Pancreas (tissue), 10 donors: ENCODE measurements at places on chromosomes 5 and 9.

GRCh38 chr5:74412066-74412465, 228.5 kb downstream of the ENC1 start:
- no peak overlapping the region for H3K27ac ChIP-seq
- no peak overlapping the region for H3K4me3 ChIP-seq
- H3K4me1 ChIP-seq, result peaks cover 16% of the 10 kb centered on the region
- no peaks in the 10 kb centered on the region for H3K36me3 ChIP-seq

GRCh38 chr5:149060325-149060724, 2.5 kb downstream of the SH3TC2 start:
- DNase-seq, result no peak
- H3K4me1 ChIP-seq, result no peaks in the 10 kb centered on the region
- no peak overlapping the region for H3K4me3 ChIP-seq
- H3K27me3 ChIP-seq, result no peaks in the 10 kb centered on the region

DNA sequence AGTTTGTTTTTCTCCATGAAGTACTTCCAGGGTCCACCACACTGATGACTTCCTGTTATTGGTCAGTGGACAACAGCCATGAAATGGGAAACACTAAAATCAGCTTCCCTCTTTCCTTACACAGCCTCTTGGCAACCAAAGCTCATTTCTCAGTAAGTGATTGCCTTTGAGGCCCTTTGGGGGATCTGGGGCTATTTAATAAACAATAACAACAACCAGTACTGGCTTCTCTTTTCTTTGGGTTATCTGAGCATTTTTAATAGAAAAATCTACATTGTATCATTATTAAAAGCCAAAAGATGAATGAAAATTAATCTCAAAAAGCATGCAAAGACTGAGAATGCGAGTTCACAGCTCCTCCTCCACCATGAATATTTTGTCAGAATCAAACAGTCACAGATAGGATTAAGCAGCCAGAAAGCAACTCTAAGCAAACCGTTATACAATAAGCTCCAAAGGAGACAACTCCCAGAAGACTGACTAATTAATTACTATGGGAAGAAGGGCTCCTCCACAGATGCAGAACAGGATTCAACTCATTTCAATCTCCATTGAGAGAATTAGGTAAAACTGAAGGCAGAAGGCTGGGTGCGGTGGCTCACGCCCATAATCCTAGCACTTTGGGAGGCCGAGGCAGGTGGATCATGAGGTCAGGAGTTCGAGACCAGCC, 68.3 kb downstream of the SERINC5 start:
- peak overlapping the region; percentile 1 for H3K27ac ChIP-seq
- no peaks in the 10 kb centered on the region for H3K27me3 ChIP-seq
- H3K4me1 ChIP-seq, result peaks cover 48% of the 10 kb centered on the region
- no peak for DNase-seq
- no peak overlapping the region for H3K4me3 ChIP-seq

- H3K4me1 ChIP-seq, result no peaks in the 10 kb centered on the region
- H3K36me3 ChIP-seq, result no peaks in the 10 kb centered on the region
- DNase-seq, result no peak
- no peak overlapping the region for H3K4me3 ChIP-seq
These were observed 30.7 kb downstream of the ENHO start for GRCh38 chr9:34492051-34492450.

GRCh38 chr9:126153382-126153781, 173.2 kb upstream of the MVB12B start:
- H3K36me3 ChIP-seq, result no peaks in the 10 kb centered on the region
- DNase-seq, result no peak
- no peak overlapping the region for H3K27ac ChIP-seq
- no peak overlapping the region for H3K4me3 ChIP-seq

- DNase-seq, result no peak
- H3K4me1 ChIP-seq, result no peaks in the 10 kb centered on the region
- no peak overlapping the region for H3K27ac ChIP-seq
- no peak overlapping the region for H3K4me3 ChIP-seq
- no peaks in the 10 kb centered on the region for H3K36me3 ChIP-seq
These were observed 32.0 kb downstream of the SEMA5A start for GRCh38 chr5:9513827-9514226.

DNA sequence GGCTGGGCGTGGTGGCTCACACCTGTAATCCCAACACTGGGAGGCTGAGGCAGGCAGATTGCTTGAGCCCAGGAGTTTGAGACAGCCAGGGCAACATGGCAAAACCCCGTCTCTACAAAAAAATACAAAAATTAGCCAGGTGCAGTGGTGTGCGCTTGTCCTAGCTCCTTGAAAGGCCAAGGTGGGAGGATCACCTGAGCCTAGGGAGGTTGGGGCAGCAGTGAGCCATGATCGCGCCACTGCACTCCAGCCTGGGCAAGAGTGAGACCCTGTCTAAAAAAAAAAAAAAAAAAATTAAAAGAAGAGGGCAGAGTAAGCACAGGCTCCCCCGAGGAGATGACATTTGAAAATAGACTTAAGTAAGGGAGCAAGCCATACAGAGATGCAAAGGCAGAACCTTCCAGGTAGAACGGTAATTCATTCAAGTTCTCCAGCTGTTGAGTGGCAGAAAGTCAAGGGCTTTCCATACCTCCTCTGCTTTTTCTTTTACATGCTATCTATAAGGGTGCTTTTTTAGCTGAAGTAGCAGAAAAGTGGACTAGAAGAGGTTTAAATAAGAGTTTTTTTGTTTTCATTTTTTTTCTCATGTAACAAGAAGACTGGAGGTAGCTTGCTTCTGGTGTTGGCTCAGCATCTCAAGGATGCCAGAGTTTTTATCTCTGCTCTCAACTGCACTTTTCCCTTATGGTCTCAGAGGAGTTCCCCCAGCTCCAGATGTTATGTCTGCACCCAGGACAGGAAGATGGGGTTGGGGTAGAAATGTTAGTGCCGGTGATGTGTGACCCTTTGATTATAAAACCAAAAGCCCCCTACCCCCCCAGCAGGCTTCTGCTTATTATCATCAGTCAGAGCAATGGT, 40.8 kb downstream of the ERGIC1 start:
- H3K27ac ChIP-seq, result no peak overlapping the region
- H3K4me3 ChIP-seq, result no peak overlapping the region
- no peak for DNase-seq

- no peaks in the 10 kb centered on the region for H3K36me3 ChIP-seq
- DNase-seq, result no peak
- no peak overlapping the region for H3K4me3 ChIP-seq
These were observed 181.6 kb upstream of the DMRTA1 start for GRCh38 chr9:22265038-22265437.

DNA sequence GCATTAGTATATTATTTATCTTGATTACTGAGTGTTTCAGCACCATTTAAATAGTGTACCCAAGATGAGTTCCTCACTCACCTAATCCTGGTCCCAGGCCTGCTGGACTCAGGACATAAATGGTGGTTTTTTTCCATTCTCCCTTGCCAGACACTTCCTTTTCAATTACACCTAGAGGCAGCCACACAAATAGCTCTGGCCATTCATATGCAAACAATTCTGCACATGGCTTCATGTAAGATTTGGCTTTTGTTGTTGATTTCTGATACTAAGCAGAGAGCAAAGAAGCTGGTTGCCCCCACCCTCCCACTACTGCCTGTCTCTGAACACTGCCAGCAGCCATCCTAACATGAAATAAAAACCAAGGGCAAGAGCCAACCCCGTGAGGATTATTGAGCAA, 180.4 kb downstream of the SEMA5A start:
- H3K36me3 ChIP-seq, result no peaks in the 10 kb centered on the region
- no peak overlapping the region for H3K27ac ChIP-seq
- H3K4me1 ChIP-seq, result no peaks in the 10 kb centered on the region
- H3K4me3 ChIP-seq, result no peak overlapping the region
- no peak for DNase-seq
- H3K27me3 ChIP-seq, result no peaks in the 10 kb centered on the region

DNA sequence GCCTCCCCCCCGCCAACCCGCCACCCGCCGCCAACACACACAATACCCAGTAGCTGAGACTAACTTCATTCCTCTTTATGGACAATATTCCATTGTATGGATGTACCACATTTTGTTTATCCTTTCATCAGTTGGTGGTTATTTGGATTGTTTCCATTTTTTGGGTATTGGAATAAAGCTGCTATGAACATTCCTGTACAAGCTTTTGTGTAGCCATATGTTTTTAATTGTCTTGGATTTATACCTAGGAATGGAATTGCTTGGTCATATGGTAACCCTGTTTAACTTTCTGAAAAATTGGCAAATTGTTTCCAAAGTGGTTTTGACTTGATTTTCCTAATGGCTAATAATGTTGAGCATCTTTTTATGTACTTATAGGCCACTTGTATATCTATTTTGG, 4.9 kb upstream of the UBTD2 start:
- no peaks in the 10 kb centered on the region for H3K36me3 ChIP-seq
- peaks cover 5% of the 10 kb centered on the region for H3K4me1 ChIP-seq
- no peaks in the 10 kb centered on the region for H3K27me3 ChIP-seq

GRCh38 chr9:99019510-99020331, 76.0 kb downstream of the COL15A1 start:
- H3K4me1 ChIP-seq, result no peaks in the 10 kb centered on the region
- H3K27me3 ChIP-seq, result no peaks in the 10 kb centered on the region
- DNase-seq, result no peak
- no peak overlapping the region for H3K27ac ChIP-seq
- H3K4me3 ChIP-seq, result no peak overlapping the region

GRCh38 chr9:119898316-119898715, 529.1 kb upstream of the BRINP1 start:
- H3K27me3 ChIP-seq, result no peaks in the 10 kb centered on the region
- DNase-seq, result no peak
- no peak overlapping the region for H3K27ac ChIP-seq
- H3K4me1 ChIP-seq, result no peaks in the 10 kb centered on the region
- no peaks in the 10 kb centered on the region for H3K36me3 ChIP-seq

DNA sequence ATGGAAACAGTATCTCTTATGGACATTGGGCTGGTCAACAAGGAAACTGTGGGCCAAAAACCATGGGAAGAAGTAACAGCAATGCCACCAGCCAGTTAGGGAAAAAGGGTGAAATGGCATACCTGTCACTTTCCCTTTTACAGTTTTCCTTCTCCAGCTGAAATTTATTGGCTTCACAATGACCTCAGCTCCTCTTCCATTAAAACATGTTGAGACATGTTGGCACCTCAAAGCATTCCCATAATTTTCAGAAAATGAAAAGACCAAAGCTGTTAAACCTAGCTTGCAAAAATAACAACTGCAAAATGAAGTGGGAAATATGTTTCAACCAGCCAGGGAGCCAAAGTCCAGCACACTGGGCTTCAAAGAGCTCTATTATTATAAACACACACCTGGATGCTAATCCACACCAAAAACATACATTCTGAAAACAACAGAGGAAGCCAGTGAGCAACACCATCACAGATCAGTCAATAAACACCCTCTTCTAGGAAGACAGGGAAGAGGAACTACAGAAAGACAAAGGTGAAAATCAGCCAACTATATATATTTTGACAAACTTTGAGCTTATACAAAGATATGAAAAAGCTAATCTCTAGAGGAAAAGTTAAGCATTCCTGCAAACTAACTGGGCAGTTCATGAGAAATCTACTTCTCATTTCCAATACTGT, 78.4 kb upstream of the PTGER4 start:
- H3K4me1 ChIP-seq, result no peaks in the 10 kb centered on the region
- H3K27ac ChIP-seq, result no peak overlapping the region
- H3K4me3 ChIP-seq, result no peak overlapping the region

GRCh38 chr5:73312146-73312871, 136.3 kb downstream of the FOXD1 start:
- DNase-seq, result no peak
- H3K4me1 ChIP-seq, result no peaks in the 10 kb centered on the region
- H3K27me3 ChIP-seq, result peaks cover 3% of the 10 kb centered on the region
- no peaks in the 10 kb centered on the region for H3K36me3 ChIP-seq

GRCh38 chr9:110555551-110556331, 23.8 kb downstream of the SVEP1 start:
- no peak overlapping the region for H3K27ac ChIP-seq
- no peaks in the 10 kb centered on the region for H3K36me3 ChIP-seq
- H3K4me3 ChIP-seq, result no peak overlapping the region
- DNase-seq, result no peak

GRCh38 chr5:89712134-89712700, 697.3 kb downstream of the CETN3 start:
- no peak for DNase-seq
- H3K27ac ChIP-seq, result no peak overlapping the region
- no peak overlapping the region for H3K4me3 ChIP-seq
- H3K36me3 ChIP-seq, result no peaks in the 10 kb centered on the region
- no peaks in the 10 kb centered on the region for H3K4me1 ChIP-seq
- no peaks in the 10 kb centered on the region for H3K27me3 ChIP-seq

GRCh38 chr9:98356953-98357690, 101.7 kb upstream of the TBC1D2 start:
- H3K27me3 ChIP-seq, result no peaks in the 10 kb centered on the region
- no peak for DNase-seq
- H3K4me3 ChIP-seq, result no peak overlapping the region

GRCh38 chr5:126723643-126724042, 53.3 kb upstream of the LMNB1 start:
- DNase-seq, result no peak
- no peaks in the 10 kb centered on the region for H3K36me3 ChIP-seq
- H3K27ac ChIP-seq, result no peak overlapping the region
- no peaks in the 10 kb centered on the region for H3K4me1 ChIP-seq
- H3K27me3 ChIP-seq, result no peaks in the 10 kb centered on the region

DNA sequence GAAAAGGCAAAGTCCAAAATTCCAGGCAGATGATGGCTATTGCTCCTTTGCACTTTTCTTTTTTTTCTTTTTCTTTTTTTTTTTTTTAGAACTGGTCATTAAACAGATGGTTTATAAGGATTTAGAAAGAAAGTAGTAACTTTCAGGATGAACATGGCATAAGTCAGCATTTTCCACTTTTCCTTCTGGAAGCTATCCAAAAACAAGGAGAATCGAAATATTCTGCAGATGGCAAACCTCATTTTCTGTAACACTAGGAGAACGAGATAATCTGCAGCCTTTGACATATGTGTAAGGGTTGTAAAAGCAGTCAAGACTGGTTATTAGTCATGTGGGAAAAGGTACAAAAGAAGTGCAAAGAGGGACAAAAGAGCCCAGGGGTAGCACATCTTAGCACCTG, 69.1 kb upstream of the PUM3 start:
- DNase-seq, result no peak
- H3K27ac ChIP-seq, result no peak overlapping the region
- no peak overlapping the region for H3K4me3 ChIP-seq

DNA sequence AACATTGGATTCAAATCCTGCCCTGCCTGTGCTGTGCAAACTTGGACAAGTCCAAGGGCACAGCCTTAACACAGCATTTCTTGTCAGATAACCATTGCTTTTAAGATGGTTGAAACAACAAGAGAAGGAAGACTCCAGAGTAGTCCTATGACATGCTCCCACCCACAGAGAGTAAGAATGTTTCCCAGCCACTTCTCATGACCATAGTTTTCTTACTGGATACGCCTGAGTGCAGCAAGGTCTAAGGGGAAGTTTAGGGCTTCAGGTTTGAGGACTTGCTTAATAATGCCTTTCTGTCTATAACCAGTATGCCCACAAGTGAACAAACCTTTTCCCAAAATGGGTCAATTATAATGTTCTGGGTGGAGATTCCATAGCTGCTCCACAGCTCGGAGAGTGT, 126.4 kb downstream of the SLF1 start:
- H3K4me3 ChIP-seq, result no peak overlapping the region
- H3K27me3 ChIP-seq, result no peaks in the 10 kb centered on the region
- no peak for DNase-seq
- no peak overlapping the region for H3K27ac ChIP-seq
- no peaks in the 10 kb centered on the region for H3K36me3 ChIP-seq

- DNase-seq, result no peak
- H3K4me1 ChIP-seq, result no peaks in the 10 kb centered on the region
- H3K36me3 ChIP-seq, result no peaks in the 10 kb centered on the region
- H3K27ac ChIP-seq, result no peak overlapping the region
These were observed 186.9 kb upstream of the TUT7 start for GRCh38 chr9:86541014-86541570.

- peak overlapping the region; percentile 7 for H3K4me3 ChIP-seq
- H3K27ac ChIP-seq, result peak overlapping the region; percentile 93
- peaks cover 16% of the 10 kb centered on the region for H3K4me1 ChIP-seq
- DNase-seq, result peak; percentile 83
- H3K27me3 ChIP-seq, result no peaks in the 10 kb centered on the region
These were observed 16.0 kb downstream of the TRAF2 start for GRCh38 chr9:136902259-136902821.
